Activated effector memory CD4-positive, alpha-beta T cell treated with Interleukin-2 at 50 U/mL for 16 hours (primary cell): ENCODE measurements at places on chromosomes 2 and 18.

DNA sequence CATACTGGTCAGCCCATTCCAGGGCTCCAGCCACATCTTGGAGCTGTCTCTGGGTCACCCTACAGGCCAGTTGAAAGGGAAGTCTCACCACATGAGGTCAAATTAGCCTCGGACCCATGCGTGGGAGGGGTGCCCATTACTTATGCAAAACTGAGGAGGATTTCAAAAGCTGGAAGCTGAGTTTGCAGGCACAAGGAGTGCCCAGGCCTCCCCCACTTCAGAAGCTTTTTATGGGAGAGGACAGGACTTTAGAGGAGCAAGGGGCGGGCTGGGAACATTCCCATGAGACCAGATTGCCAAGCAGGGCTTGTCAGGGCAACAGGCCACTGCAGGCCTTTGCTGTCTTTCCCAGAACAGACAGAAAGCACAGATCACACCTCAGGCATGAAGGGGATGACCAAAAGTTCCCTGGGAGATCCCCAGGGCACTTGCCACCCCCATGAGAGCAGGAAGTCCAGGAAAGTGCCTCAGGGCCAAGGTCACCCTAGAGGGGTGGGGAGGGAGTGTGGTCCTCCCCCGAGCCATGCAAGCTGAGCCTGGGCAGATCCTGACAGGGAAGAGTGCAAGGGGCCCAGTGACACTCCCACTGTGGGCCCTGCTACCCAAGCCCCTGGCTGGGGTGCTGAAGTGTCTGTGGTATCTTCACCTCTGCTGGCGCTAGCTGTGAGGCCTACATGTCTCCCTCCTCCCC lies 267.7 kb downstream of the BCL11A start:
- no peak for DNase-seq

- no peak for DNase-seq
These were observed 60.6 kb downstream of the SERTAD2 start for GRCh38 chr2:64593035-64593655.

GRCh38 chr2:62817995-62818713 lies 112.6 kb downstream of the EHBP1 start:
- DNase-seq, result no peak

- DNase-seq, result no peak
These were observed 78.5 kb upstream of the STK17B start for GRCh38 chr2:196249860-196250259.

GRCh38 chr2:74092275-74092674 lies 55.4 kb downstream of the BOLA3 start:
- DNase-seq, result no peak

GRCh38 chr2:190216829-190217228 lies 102.8 kb downstream of the HIBCH start:
- no peak for DNase-seq

DNA sequence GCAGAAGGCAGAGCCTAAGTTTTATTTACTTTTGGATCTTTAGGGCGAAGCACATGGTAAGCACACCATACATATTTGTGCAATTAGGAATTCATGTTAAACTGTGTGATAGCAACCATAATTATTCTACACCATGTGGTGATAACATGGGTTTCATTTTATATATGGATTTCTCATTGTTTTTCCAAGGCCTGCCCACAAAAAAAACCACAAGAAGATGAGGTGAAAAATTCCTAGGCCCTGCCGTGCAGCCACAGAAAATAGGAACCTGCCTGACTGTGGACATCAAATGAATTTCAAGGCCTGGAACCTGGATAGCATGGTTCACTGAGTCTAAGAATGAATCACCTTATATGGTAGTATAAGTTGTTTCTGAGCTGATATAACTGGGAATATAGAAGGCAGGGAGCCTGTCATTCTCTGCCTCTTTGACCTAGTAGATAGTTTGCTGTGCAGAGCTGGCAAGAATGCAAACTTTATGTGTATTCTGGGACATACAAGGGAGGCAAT lies 22.4 kb upstream of the SSB start:
- DNase-seq, result no peak

DNA sequence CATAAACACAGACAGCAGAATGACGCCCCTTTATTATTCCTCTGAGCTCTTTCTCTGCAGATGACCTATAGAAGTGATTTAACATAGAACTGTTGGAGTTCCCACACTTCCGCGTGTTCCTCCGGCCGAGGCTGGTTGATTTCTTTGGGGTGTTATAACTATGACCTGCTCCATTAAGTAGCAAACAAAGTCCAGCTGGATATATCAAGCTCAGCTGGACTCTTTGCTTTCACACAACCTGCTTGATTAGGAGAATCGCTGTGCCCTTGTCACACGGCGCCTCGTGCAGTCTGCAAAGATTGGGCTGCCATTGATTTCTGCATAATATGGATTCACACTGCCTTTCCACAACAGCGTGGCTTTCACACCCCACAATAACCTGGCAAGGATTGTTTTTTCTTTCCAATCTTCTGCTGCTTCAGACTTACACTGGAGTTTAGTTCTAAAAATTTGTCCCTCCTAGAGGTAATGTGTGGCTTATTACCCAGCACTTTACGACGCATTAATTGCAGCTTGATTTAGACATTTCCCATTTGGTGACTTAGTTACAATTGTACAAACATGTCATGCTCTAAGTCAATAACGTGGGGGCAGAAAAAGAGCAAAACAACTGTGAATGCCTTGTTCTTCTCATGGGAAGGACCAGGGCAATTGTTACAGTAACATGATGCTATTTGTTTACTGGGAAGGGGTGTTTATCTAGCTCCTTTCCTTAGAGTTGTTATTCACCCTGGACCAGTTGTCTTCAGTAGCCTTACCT lies 485.7 kb downstream of the TXNL1 start:
- no peak for DNase-seq
